ENCODE measurements at places on chromosomes 16 and 17.

- no peak for DNase-seq
These were observed 31.7 kb downstream of the CRISPLD2 start for GRCh38 chr16:84851192-84852127.

- DNase-seq = no peak
These were observed 83.3 kb upstream of the GPRC5B start for GRCh38 chr16:19967963-19968362.

DNA sequence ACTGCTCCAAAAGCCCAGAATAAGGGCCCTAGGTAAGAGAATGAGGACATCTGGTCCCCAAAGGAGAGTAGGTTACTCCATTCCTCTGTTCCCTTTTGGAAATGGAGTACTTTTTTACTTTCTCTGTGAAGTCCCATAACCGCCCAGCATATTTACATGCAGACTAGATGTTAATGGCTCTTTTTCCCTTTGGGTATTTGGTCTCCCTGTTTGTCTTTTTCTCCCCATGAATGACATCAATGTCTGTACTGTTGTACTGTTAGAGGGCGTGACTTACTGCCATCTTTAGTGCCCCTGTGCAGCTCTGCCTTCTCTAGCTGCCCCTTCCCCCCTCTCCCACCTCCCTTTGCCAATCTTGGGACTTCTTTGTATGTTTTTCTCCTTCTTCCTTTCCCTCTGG lies 19.0 kb downstream of the GPR179 start:
- DNase-seq = no peak

DNA sequence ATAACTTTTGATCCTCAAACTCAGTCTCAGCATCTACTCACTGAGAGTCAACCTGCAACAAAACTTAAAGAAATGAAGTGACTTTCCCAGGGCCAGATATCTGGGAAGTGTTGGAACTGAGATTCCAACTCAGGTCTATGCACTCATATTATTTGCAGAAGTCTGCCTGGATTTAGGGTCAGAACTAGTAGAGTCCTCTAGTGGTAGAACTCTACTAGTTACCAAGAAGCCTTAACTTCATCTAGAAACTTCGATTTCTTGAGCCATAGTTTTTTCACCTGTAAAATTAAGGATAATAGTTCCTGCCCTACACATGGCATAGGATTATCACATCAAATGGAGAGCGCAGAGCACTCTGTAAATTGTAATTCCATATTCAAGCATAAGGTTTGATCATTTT lies 23.4 kb upstream of the KRT24 start:
- no peak for DNase-seq

- peak; percentile 39 for DNase-seq
These were observed at the start of gene CCL17 for GRCh38 chr16:57403965-57404817. Gene CCL17, plus strand, starts transcription at chr16:57404767. Its CDS starts 9,166 bp downstream, at chr16:57413933.

- DNase-seq = no peak
These were observed 158.5 kb upstream of the CACNG5 start for GRCh38 chr17:66676421-66676820.

DNA sequence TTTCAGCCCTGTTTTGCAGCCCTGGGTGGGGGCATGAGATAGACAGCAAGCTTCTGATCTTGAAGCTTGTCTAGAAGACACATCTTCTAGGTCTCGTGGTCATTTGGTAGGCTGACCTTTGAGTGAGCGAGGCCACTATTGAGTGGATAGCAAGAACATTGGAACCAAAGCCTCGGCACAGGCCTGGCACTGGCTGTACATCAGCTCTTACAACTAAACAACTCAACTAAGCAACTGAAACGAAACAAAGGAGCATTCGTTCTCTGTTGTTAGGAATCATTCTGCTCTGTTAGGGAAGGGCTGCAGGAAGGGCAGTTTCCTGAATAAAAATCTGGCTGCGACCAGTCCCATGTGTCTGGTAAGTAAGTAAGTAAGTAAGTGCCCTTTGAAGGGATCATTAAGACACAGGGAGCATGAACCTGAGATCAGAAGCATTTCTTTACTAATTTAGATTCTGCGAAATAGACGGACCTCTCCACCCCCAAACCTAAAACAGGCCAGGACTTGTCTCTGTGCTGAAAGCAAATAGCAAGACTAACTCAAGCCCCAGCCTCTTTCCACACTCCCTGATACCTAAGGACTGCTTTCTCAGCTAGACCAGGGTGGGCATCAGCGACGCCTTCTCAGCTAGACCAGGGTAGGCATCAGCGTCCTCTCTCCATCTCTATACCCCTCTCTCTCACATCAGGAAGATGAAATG lies 22.7 kb downstream of the CYB561 start:
- no peak for DNase-seq

- DNase-seq = no peak
These were observed 10.5 kb upstream of the TSPOAP1 start for GRCh38 chr17:58338841-58339754.

- no peak for DNase-seq
These were observed 103.4 kb downstream of the CDC27 start for GRCh38 chr17:47085736-47086135.
